SIG-M5 (cell line): ENCODE measurements at places on chromosomes 7 and 10.

DNA sequence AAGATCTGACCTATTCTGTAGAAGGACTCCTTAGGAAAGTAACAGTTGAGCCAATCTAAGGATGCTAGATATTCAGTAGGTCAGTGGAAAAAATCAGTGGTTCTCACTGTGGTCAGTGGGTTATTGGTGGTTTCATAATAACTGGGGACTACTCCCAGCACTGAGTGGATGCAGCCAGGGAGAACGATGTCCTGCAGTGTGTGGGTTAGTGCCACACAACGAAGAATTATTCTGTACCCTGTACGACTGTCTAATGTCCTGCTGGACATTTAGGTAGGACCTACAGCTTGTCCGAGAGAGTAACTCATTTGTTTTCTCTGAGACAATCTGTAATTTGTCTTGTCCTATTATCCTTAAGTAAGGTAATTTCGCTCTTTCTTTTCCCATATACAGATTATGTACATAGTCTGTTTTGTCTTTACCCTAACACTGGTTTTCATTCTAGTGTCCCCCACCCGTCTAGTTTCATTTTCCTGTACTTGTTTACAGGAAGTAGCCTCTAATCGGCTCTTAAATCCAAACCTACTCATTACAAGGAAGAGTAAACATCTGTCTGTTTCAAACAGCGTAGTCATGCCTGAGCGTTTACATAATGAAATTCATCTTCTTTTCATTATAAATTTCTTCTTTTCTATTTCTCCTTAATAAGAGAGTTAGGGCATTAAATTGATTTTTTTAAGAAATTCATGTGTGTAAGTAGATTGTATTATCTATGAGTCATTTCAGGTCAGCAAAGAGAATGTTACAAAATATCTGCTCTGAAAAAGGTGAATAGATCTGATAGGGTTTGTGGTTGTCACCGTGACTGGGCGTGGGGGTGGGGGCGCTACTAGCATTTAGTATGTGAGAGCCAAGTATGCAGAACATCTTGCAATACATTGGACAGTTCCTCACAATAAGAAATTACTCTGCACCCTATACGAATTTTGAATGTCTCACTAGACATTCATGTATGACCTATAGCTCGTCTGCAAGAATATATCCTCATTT, 8.3 kb upstream of the ZC3HAV1L start:
- DNase-seq, result no peak

DNA sequence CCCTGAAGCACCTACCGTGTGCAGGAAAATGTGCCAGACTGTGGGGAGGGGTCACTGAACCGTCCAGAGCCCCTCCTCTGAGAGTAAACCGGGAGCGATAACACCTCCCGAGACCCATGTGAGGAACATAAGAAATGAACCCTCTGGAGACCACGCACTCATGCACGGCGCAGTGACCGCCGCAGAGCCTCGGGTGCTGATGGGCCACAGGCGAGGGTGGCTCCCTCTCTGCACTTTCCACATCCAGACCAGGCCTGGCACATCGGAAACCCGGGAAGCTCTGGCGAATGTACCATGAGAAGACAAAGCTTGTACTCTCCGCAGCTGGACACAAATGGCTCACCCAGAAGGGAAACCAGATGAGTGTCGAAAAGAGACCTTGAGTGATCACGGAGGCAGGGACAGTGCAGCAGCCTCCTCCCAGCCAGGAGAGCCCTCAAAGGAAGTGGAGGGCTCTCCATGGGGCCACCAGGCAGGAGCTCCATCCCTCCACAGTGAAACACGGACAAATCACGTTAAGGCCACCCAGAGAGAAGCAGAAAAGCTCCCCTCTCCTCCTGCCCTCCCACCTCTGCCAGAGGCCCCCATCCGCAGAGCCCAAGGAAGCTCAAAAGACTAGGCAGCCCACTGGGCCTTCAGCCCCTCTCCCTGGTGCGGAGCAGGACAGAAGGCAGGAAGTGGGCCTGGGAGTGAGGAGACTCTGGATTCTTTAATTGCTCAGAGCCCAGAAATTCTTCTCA, 178.1 kb upstream of the PPP2R2D start:
- DNase-seq, result no peak

DNA sequence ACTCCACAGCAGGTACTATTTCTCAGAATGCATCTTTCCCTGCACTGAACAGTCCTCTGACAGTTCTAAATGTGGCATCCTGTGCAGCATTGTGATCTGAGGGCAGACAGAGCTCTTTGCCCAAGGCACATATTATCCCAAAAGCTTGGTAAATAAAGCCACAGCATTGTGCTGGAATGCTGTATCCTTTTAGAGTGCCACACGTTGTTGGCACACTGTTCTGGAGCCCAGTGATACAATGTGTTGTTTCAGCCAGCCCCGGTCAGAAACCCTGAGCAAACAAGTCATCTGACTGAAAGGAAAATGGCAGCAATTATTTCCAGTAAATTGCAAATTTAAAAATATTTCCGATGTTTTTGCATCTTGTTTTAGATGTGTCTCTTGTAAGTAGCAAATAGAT, 45.4 kb downstream of the NAMPT start:
- DNase-seq, result no peak

DNA sequence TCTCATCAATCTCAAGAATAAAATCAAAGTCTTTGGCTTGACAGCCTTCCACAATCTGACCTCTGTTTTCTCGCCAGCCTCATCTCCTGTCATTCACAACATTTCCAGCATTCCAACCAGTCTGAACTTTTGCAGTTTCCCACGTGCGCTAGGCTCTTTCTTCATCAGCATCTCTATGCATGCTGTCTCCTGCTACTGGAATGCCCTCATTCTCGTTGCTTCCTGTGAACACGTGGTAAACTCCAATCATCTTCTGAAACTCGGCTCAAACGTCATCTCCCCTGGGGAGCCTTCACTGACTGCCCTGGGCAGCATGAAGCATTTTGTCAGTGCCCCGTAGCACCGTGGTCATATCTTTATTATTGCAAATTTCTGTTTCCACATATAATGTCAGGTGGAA, 12.2 kb upstream of the RSBN1L start:
- no peak for DNase-seq

- no peak for DNase-seq
Measured at GRCh38 chr10:34075254-34075926, 739.7 kb downstream of the PARD3 start.

DNA sequence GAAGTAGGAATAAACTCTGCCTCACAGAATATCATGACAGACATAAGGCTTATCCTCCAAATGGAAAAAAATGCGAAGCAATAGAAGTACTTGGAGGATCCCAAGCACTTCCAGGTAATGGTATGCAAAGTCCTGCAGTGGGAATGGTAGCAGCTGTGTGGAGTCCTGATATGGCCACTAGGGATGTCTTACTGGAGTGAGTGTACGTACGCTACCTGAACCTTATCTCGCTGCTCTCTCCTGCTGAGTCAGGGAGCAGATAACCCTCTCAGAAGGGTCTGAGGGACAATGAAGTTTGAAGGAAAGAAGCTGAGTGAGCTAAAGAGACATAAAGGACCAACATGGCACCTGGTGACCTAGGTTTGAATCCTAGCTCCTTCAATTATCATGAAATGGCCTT, 42.2 kb downstream of the CH25H start:
- no peak for DNase-seq

DNA sequence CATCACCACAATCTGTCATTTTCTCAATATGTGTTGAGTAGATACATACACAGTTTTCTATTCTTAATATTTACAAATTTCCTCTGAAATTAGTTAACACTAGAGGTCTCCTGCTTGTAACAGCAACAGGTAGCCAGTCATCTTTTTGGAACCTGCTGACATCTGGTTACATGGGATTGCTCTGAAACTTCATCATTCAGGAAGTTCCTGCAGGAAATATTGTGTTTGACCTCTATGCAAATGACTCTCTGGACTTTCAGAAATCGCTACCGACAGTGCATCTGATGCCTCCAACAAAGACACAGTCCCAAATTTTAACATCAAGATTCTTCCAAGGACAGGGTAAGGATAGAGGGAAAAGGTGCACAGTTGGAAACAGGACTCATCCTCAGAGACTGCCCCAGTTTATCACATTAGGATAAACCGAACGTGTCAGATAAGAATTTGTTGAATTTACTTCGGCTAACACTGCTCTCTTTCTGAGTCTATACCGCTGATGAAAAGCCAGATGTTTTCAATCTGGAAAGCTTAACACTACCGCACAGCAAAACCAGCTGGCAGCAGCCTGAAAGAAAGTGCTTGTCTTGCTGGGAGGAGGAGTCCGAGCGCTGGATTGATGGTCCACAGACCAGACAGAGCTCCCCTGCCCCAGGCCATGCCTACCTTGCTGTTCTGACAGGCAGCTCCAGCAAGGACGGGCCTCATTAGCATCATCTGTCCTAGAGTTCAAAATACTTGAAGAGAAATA, 633.4 kb downstream of the PARD3 start:
- no peak for DNase-seq

DNA sequence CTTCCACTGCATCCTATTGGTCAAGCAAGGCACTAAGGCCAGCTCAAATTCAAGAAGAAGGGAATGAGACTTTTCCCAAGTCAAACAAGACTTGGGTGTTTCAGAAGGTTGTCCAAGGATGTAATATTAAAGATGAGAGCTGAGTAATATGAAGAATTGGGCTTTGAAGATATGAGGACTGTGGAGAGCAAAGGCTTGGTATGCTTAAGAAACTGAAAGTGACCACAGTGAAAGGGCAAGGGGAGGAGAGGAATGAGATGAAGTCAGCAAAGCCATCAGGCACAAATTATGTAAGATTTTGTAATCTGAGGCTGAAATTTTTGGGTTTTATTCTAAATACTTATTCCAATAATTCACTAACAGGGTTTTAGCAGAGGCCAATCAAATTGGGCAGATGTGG, 38.6 kb upstream of the NPY start:
- no peak for DNase-seq

DNA sequence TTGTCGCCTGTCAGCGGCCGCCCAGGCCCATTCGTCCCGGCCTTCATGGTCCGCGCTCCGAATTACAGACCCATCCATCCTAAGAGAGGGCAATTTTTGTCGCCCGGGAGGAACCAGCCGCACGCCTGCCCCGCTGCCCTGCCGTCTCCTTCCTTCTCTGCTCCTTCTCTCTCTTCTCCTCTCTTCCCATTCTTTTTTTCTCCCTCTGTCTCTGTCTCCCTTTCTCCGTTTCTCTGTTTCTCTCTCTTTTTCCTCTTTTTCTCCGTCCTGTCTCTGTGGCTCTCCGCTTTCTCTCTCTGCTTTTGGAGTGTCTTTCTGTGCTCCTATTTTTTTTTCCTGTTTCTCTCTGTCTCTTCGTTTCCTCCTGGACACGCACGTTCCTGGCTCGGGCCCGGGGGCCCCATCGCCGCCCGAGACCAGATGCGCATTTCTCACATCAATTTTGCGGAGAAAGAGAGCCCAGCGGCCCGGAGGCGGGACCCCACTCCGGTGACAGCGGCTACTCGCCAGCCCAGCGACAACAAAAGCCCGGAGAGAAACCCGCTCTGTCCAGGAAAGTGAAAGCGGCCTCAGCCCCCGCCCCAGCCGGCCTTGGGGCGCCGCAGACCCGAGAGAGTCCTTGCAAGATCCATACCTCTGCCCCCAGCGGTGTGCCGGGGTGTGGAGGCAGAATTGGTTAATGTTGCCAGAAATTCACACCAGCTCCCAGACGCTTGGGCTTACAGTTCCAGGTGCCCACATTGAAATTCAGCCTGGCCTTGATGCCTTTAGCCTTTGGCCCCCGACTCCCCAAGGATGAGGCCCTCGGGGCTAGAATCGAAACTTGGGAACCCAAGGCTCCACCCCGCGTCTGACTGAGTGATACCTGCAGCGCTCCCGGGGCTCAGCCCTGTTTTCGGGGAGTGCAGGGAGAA, 4.1 kb downstream of the LBX1 start:
- DNase-seq, result no peak

DNA sequence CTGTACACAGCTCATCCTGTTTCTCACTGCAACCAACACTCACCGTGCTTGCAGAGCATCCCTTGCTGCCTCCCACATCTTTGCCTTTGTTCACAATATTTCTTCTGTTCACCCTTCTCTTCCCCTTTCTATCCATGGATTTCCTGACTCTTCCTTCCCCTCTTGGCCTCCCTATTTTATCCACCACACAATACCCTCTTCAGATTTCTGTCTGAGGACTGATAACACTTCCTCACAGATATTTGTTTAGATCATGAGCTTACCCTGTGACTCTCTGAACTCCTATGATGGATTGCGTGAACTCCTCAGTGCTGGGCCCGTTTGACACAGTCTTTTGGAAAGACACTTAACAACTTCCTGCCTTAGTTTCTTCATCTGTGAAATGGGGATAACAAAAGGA, 62.8 kb upstream of the GPR158 start:
- DNase-seq, result no peak

- DNase-seq, result peak; percentile 85
Measured at GRCh38 chr10:33365871-33366411, 31.5 kb upstream of the NRP1 start.

DNA sequence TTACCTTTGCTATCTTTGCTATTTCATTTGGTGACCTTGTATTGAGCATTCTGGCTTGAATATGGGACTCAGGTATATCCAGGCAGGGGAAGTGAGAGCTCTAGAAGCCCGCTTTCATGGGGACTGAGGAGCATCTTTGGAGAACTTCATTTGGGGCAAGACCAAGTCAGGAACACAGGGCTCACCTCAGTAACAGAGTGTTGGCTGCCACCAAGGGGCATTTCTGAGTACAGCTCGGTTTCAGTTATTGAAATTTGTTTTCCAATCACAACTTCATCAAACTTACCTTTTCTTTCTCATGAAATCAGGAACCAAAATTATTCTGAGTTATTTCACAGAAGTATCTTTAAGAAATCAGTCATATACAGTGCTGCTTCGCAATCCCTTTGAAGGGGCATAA, 337.2 kb downstream of the C7orf25 start:
- DNase-seq, result no peak

DNA sequence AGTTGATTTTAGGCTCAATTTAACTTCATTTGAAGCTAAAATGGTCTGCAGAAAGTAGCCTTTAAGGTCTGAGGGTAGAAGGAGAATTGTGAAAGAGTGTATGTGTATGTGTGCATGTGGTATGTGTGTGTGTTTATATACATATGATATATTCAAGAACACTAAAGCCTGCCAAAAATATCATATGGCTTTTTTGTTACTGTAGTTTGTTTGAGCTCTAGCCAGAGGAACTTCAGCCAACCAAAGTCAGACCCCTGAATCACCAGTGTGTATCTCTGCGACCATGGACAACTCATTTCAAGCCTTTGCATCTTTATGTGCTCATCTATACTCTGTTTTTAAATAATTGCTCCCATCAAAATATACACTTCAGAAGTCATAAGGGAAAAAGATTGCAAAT, 58.4 kb upstream of the HDAC9 start:
- no peak for DNase-seq

GRCh38 chr7:88316456-88316855, 9.8 kb upstream of the STEAP4 start:
- no peak for DNase-seq

- DNase-seq, result no peak
Measured at GRCh38 chr7:35736725-35737124, 41.8 kb upstream of the HERPUD2 start.
